ENCODE measurements at places on chromosomes 16 and 17.

GRCh38 chr17:43021741-43022512 is at the start of gene VAT1:
TSS of gene VAT1 (minus strand) at chr17:43022385. CDS start at chr17:43022322, 63 bp downstream.
- peak; percentile 67 for DNase-seq

DNA sequence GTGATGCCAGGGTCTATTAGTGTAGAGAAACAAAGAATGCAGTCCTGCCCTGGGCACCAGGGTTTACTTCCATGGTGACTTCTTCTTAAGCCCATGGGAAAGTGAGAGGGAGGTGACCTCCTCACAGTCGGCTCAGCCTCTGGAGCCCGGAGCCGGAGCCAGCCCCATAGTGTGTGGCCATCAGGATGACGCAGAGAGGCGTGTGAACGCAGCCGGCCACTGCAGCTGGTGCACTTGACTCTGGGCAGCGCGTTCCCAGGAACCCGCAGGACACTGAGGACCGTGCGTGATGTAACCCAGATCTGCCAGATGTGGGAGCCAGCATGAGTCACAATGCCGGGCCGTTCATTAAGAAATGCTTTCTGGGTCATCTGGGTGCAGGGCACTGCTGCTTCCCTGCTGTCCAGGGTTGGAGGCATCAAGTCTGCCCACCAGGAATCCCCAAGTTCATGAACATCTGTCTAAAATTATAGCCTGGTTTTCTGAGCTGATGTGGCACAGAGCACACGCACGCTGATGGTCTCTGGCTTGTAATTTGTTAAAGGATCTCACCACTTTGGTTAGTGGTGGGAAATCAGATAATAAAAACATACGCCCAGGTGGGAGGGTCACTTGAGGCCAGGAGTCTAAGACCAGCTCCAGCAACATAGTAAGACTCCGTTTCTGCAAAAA is 114.1 kb downstream of the PITPNC1 start:
- peak; percentile 100 for DNase-seq

- DNase-seq: peak; percentile 22
Observed at GRCh38 chr17:38421171-38421841, 7.0 kb upstream of the ARHGAP23 start.

DNA sequence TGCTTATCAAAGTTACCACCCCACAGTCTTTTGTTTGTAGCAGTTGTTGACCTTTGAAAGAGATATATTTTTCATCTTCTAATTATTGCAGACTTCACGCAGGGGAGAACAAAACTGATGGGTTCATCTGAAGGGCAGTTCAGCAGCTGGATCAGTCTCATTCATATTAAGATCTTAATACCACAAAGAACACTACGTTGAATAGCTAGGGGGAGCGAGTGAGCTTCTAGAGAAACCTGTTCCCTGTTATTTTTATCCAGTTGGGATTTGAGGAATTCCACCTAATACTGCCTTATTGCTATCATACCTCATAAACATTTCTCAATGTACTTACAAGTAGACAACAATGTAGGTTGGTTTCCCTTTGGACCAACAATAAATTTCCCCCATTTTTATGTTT is 306.1 kb upstream of the KIF2B start:
- peak; percentile 1 for DNase-seq

DNA sequence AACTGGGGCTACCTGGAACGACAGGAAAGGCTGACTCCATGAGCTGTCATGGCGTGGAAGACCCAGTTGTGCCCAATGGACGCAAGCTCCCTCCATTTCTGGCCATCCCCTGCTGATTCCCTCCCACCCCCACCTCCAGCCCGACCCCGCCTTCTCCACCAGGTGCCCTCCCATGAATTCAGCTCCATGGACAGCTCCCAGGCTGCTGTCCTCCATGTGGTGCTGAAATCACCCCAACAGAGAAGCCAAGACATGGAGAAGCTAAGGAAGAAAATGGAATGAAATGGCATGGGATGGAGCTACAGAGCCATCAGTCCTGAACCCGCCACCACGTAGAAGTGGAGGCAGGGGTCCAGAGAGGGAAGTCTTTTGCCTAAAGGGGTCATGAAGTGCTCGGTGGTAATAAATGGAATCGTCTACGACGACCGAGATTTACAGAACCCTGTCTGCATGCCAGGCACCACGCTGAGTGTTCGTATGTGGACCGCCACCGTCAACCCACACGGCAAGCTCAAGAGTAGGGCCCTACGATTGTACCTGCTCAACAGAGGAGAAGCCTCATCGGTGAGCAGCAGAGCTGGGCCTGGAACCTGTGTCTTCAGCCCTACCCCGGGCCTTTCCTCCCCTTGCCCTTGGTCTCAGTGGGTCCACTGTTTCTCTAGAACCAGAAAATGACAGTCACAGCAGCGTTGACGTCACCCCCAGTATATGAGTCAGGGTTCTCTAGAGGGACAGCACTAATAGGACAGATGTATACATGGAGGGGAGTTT is 9.3 kb upstream of the ZC3H18 start:
- peak; percentile 20 for DNase-seq

- DNase-seq: no peak
Observed at GRCh38 chr17:43695970-43696865, 34.5 kb upstream of the MEOX1 start.

DNA sequence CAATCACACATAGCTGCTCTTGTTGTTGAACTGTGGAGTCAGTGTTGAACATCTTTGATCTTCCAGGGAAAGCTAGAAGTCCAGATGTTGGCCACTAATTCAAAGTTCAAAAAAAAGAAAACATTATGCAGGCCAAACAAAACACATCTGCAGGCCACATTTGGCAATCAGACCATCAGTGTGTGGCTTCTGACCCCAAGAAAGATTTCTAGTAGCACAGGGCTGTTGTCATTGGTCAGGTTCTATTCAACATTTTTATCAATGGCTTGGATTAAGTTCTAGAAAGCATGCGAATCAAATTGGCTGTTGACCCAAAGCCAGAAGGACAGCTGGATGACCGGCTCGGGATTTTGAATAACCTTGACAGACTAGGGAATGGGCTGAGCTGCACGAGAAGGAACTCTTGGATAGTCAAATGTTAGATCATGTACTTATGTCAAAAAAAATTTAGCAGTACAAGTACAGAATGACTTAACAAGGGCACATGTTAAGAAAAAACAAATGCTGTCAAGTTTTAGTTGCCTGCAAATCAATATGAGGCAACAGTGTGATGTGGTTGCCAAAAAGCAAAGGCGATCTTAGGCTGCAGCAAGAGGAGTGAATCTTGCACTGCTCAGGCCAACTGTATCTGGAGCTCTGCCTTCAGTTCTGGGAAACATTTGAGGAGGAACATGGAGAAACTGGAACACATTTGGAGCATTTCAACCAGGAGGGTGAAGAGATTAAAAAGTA is 187.6 kb downstream of the RGS9 start:
- peak; percentile 74 for DNase-seq

GRCh38 chr17:16415031-16415924 is at the start of gene TRPV2:
TSS of gene TRPV2 (plus strand) at chr17:16415571. CDS start at chr17:16417669, 2,098 bp downstream.
- no peak for DNase-seq

DNA sequence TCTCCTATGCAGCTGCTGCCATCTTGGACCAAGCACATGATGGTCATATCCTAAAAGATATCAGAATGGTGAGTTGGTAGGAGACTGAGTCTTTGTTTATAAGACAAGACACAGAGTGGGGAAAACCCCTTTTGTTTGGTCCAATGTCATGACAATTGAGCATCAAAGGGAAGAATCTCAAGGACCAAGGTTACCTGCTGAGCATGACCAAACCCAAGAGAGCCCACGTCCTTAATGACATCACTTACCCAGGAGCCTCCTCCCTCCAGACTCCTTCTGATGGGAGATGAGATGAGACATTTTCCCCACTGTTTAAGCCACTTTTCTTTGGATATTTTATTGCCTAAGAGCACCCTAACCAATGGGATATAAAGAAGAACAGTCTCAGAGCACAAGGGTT is 478.1 kb downstream of the NPIPA7 start:
- no peak for DNase-seq

DNA sequence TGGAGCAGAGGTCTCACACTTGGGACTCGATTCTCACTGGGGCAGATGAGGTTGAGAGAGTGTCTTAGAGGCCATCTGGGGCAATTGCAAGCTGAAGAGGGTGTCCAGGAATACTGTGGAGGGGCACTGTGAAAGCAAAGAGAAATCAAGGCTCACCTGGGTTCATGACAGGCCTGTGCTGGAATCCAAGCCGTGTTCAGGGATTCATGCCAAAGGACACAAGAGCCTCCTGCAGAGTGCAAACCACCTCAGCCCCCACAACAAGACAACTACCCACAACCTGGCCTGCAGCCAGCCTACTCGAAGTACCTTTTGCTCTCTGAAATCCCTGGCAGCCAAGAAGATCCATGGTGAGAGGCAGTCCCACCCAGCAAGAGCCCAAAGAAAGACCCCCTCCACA is 2334.2 kb downstream of the TP53TG3F start:
- DNase-seq: no peak

- no peak for DNase-seq
Observed at GRCh38 chr16:2974319-2975056, 5.3 kb downstream of the PAQR4 start.
